ENCODE measurements at places on chromosomes 12 and 14.

- no peak for DNase-seq
These were observed 12.1 kb downstream of the SYNE3 start for GRCh38 chr14:95504135-95505029.

- no peak for DNase-seq
These were observed 111.3 kb upstream of the SLC16A7 start for GRCh38 chr12:59484575-59484974.

DNA sequence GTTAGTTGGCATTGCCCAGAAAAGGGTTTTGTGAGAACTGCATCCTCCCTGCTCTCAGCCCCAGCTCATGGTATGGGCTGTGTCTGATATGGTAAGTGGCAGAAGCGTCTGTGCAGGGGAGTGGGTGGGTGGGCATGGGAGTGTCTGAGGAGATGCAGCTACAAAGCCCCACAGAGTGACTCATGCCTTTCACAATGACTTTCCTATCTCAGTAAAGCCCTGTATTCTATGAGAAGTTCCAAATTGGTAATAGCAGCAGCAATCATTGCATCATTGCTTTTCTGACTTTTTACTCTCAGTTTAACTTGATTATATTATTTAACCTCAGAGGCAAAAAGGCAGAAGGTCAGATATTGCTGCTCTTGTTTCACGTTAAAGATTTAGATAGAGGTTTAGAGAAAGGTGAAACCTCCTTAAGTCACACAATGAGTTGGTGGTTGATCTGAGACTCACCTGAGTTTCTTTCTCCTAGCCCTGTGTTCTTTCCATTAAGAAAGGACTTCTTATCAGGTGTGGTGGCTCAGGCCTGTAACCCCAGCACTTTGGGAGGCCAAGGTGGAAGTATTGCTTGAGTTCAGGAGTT is 171.7 kb downstream of the SLC5A8 start:
- no peak for DNase-seq

GRCh38 chr12:106223485-106224354 is 24.1 kb downstream of the CKAP4 start:
- peak; percentile 87 for DNase-seq

DNA sequence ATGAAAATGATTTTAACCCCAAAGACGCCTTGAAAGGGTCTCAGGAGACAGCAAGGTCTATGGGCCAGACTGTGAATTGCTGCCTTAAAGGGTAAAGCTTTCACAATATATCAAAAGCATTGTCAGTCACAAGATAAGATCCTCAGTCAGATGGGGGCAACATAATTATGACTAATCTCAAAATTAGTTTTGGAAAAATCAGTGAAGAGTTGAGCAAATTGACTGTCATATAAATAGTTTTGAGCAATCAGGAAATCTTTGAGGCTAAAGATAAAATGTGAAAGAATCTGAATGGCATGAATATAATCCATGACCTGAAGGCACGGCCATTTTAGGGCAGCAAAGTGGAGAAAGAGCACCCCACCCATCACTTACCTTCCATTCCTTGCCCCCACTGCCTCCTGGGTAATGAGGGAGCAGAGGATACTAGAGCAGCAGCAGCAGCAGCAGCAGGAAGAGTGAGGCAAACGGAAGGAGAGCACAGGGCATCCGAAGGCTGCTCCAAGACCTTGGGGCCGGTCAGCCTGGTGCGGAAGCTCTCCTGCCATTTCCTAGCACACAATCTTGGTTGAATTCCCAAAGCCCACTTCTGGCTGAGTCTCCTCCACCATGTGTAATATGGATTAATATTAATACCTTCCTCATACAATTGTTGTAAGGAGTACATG is 7.0 kb downstream of the STON2 start:
- no peak for DNase-seq

DNA sequence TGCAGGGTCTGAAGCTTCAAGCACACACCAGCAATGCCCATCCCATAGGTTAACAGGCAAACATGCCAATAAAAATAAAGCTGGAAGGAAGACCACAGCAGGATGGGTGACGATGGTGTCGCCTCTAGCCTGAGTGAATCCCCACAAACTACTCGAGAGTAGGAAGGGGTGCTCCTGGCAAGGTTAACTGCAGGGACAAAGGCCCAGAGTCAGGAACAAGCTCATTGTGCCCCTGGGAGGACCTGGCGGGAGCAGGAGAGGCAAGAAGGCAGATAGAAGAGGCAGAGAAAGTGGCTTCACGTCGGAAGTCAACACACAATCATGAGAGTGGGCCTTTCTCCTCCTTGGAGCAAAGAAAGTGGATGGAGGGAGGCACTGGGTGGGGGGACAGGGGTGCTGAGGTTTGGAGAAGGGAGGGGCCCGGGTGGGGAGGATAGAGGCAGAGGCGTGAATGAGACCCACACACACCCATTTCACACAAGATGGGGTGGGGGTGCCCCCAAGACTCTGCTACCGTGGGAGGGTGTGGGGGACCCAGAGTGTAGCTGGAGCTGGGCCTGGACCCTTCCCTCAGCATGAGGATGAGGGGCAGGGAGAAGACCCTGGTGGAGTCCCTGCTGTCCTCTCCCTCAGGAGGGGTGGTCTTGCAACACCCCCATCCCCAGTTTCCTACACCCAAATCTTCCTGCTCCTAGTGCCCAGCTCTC is 43.1 kb downstream of the DIO3 start:
- no peak for DNase-seq

DNA sequence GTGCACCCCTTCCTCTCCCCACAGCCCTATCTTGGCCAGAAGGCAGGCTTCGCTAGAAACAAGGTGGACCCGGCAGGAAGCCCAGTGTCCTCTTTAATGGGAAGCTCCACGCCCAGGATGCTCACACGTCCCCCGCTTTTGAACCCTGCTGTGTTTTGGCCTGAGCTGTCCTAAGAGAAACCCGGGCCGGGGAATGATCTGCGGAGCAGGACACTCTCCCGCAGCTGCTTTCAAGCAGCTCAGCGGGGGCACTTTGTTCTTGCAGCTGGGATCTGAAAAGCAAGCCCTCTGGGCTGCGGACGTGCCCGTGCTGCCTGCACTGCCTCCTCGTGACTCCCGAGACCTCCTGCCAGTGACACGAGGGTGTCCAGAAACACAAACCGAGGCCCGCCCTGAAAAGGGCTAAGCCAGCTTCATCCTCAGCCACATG is 30.0 kb downstream of the SCARB1 start:
- peak; percentile 91 for DNase-seq

GRCh38 chr12:76018111-76018510 is 13.5 kb downstream of the PHLDA1 start:
- DNase-seq: no peak

GRCh38 chr14:69354383-69355153 is 43.5 kb downstream of the ERH start:
- no peak for DNase-seq

DNA sequence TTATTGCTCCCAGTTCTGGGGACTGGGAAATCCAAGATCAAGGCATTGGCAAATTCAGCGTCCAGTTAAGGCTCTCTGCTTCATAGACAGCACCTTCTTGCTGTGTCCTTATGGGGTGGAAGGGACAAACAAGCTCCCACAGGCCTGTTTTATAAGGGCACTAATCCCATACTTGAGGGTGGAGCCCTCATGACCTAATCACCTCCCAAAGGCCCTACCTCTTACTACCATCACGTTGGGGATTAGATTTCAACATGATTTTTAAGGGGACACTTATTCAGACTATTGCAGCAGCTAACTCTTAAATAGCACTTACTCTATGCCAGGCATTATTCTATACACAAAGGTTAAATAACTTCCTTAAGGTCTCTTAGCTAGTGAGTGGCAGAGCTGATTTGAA is 17.3 kb downstream of the TOGARAM1 start:
- DNase-seq: no peak

DNA sequence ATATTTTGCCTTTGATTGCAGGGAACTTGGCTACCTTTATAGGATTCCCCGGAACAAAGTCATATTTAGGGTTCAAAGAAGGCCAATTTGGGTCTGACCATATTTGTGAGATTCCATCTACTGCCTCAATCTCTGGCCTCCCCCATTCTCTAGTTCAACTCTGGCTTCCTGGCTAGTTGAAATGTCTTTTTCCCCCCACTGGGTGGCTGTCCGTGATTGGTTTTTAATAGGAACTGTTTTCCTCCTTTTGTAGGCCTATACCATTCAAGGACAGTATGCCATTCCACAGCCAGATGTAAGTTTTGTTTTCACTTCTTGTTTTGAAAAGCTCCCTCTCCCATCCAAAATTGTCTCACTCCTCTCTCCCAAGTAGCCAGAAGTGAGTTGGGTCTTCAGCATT is 13.8 kb downstream of the PCBP2 start:
- DNase-seq: no peak

- no peak for DNase-seq
These were observed 139.2 kb downstream of the KICS2 start for GRCh38 chr12:64082866-64083268.

GRCh38 chr12:15752785-15753184 is 36.4 kb downstream of the EPS8 start:
- DNase-seq: no peak

DNA sequence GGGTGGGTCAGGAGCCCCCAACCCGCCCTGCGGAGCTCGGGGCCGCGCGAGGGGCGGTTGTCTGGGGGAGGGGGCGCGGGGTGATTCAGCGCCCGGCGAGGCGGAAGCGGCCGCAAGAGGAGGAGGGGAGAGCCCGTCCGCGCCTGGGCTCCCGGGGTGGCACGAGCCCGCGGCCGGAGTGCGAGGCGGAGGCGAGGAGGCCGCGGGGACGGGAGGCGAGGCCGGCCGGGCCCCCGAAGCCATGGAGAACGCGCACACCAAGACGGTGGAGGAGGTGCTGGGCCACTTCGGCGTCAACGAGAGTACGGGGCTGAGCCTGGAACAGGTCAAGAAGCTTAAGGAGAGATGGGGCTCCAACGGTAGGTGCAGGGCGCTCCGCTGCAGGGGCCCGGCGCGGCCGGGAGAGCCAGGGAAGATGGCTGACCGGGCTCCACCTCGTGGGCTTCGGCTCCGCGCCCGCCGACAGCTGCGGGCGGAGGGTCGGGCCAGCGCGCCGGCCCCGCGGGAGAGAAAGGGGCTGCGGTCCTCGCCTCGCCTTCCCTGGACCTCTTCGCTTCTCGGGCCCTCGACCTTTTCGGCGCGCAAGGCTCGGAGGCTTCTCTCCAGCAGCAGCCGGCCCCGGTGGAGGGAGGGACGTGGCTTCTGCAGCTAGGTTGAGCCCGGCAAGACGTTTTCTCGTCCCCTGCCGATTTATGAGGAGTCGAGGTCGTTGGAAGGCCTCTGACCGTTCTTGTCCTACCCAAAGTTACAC is 677 bp downstream of the ATP2A2 start:
- no peak for DNase-seq

DNA sequence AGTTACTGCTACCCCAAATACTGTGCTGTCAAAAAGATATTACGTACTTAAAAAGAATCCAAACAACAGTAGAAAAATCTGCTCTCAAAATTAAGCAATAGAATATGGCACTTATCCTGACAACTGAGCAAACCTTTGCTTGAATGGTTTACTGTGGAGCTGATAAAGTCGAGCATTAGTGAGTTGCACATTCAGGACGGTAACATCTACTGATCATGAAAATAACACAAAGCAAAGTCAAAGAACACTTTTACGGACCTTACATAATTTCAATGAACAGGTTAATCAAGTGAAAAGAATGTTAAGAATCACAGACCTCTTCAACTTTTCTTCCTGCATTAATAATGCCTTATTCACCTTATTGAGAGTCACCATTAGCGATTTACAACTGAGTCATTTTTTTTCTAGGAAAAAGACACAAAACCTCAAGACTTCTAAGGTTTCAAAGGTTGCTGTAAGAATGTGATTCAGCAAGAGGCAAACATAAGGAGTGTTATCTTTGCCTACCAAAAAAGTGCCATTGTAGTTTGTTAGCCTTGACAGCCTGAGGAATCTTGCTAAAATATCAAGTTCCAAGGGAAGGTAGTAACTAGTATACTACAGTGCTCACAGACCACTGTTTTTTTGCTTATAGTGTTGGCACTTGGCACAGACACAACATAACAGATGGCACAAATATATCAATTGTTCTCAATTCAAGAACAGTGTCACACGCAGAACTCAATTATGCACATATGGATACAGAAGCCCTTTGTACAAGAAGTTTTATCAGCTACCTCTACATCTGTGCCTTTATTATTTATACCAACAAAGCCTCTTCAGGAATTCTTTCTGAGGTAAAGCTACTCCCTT is 334.2 kb upstream of the RPL10L start:
- DNase-seq: no peak

DNA sequence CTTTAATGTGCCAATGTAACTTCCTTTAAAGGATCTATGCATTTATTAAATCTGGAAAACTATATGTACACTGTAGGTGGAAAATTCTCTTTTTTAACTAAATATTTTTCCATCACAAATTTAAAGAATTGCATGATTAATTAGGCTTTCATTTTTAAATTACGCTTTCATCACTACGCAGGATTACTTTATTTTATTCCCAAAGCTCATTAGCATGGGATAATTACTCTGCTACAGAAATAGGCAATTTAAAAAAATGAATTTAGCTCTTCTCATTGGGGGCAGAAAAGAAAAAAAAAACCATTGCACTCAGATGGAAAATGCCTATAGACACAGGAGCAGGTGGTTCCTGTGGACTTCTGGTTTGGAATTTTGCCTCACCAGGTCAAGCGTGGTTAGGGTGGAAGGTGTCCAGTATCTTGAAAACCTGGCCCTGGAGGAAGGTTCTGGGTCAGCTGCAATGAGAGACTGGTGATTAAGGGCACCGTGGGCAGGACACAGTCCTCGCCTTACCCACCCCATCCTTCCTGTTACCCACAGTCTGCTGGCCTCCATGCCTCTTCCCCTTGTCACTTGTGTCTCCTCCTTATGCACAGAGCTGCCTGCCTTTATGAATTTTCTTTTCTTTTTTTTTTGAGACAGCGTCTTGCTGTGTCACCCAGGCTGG is 17.3 kb upstream of the RIN3 start:
- DNase-seq: no peak

DNA sequence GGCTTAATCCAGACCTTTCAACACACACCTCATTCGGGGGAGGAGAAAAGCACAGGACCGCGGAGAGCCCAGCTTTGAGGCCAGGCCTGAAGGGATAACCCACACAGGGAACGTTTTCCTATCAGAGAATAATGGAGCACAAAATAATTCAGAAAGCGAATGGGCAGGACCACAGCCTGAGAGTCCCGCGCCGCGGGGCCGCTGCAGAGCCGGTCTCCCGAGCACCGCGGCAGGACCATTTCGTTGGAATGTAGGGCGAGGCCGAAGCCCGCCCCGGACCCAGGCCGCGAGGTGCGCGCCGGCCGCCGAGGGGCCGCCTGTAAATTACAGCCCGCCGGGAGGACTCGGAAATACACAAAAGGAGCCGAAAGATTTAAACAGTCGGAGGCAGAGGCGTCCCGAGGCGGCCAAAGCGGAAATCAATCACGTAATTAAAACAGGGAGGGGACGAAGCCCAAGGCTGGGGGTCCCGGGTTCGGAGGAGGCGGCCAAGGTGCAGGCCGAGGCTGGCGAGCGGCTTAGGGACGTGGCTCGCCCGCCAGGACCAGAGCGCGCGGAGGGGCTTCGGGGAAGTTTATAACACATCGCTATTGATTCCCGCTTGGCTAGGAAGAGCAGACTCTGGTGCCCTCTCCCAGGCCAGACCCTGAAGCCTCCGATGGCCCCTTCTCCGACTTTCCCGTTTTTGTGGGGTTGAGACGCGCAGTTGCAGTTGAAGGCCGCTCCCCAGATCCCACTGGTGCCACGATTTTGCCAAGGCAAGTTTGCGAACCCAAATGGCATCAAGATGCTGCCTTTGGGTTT is 6.3 kb upstream of the HOXC4 start:
- DNase-seq: no peak

GRCh38 chr14:105660816-105661531 is 134.6 kb downstream of the TMEM121 start:
- no peak for DNase-seq

All from eye (tissue), 1 donor.